ENCODE measurements at places on chromosomes 13 and 19.

DNA sequence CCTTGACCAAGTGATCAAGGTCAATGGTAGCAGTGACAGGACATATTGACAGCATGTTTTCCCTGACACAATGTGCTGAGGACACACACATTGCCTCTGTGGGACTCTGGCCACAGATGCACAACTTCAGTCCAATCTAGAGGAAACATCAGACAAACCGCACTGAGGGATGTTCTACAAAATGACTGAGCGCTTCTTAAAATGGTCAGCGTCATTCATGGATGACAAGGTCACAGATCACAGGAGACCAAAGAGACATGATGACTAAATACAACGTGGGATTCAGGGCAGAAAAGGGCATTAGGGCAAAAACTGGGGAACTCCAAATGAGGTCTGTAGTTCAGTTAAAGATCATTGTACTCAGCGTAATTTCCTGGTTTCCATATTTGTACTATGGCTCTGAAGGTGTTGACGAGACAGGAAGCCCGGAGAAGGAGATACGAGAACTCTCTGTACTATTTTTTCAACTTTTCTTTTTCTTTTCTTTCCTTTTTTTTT lies 20.6 kb downstream of the PBX4 start:
- no peak for DNase-seq
- no peak overlapping the region for H3K4me3 ChIP-seq
- H3K4me1 ChIP-seq, result no peaks in the 10 kb centered on the region
- H3K27me3 ChIP-seq, result no peaks in the 10 kb centered on the region
- no peaks in the 10 kb centered on the region for H3K36me3 ChIP-seq
- H3K27ac ChIP-seq, result no peak overlapping the region

DNA sequence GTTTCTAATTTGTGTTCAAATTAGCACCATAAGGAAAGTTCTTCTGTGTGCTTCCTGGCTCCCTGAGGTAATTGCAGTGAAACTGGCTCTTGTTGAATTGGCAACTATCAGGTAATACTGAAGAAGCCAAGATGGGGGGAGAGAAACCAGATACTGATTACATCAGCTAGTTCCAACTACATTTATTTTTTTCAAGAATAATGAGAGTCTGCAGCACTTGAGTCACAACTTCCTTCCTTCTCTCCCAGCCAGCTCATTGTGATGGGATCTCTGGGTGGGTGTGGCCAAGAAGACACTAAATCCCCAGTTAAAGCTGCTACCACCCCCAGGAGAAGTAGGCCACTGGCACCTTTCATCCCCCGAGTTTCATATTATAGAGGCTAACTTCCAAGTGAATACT lies 100.7 kb upstream of the RXFP2 start:
- no peaks in the 10 kb centered on the region for H3K36me3 ChIP-seq
- H3K4me1 ChIP-seq, result no peaks in the 10 kb centered on the region
- H3K27me3 ChIP-seq, result no peaks in the 10 kb centered on the region
- no peak overlapping the region for H3K4me3 ChIP-seq
- DNase-seq, result no peak

GRCh38 chr19:18629166-18630088 lies 7.4 kb upstream of the KLHL26 start:
- H3K27ac ChIP-seq, result no peak overlapping the region
- DNase-seq, result no peak
- no peaks in the 10 kb centered on the region for H3K36me3 ChIP-seq
- H3K4me3 ChIP-seq, result no peak overlapping the region
- no peaks in the 10 kb centered on the region for H3K27me3 ChIP-seq

DNA sequence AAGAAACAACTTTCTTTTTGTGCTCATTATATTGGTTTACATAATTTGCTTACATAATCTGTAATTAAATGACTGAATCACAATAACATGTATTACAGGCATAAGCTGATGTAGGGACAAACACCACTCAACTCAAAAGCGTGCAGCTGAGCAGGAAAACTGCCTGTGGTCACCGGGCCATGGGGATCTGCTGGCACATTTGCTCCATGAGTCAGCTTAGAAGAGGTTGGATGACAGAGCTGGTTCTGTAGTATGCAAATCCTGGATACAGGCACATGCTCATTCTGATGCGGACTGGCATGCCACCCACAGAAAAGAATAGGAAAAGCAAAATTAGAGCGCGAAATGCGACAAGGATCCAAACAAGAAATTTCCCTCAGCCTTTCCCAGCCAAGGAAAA lies 128.6 kb downstream of the USP12 start:
- peaks cover 4% of the 10 kb centered on the region for H3K4me1 ChIP-seq
- H3K4me3 ChIP-seq, result no peak overlapping the region
- DNase-seq, result peak; percentile 11
- no peaks in the 10 kb centered on the region for H3K27me3 ChIP-seq

DNA sequence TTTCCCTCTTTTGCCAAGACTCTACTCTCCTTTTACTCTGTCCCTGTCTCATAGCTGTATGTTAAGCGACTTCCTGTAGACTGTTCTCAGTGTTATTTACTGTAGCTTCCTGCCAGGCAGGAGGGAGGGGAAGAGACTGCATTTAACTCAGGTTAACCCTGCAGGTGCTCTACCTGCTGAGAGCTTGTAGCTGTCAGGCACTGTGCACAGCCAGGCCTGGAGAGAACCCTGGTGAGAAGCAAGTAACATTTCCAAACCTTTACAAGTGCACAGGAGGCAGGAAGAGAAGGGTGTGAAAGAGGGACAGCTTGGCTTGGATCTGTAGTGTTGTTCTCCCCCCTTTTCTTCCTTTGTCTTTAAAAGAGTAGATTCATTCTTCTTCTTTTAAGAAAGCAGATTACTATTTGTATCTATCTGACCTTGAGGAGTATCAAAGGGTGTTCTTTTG lies 167.1 kb downstream of the LMO7 start:
- DNase-seq, result no peak
- H3K4me3 ChIP-seq, result peak overlapping the region; percentile 74

GRCh38 chr13:25371158-25371874 lies 458 bp upstream of the ATP8A2 start:
- H3K36me3 ChIP-seq, result no peaks in the 10 kb centered on the region
- no peak overlapping the region for H3K27ac ChIP-seq
- no peaks in the 10 kb centered on the region for H3K27me3 ChIP-seq
- H3K4me1 ChIP-seq, result no peaks in the 10 kb centered on the region
- H3K4me3 ChIP-seq, result peak overlapping the region; percentile 59

DNA sequence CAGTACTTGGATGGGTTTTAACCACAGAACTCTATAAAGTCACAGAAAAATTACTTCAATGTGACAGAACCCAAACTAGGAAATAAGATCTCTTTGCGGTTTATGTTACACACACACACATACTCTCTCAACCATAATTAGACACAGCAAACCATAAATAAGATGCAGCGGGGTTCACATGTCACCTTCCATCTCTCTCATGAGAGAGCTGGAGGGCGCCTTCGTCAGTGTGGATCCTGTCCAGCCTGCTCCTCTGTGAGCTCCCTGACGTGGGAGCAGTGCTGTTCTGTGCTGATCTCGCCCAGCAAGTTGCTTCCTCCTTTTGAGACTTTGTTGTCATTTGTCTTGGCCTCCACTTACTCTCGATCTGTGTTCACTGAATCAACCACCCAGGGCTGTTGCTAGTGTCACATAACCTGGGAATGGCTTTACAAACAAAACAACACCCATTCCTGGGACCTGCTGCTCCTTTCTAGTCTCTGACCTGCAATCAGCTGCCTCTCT lies 204.9 kb upstream of the KL start:
- no peaks in the 10 kb centered on the region for H3K27me3 ChIP-seq
- H3K4me1 ChIP-seq, result no peaks in the 10 kb centered on the region
- no peak overlapping the region for H3K27ac ChIP-seq
- no peak overlapping the region for H3K4me3 ChIP-seq
- DNase-seq, result no peak
- H3K36me3 ChIP-seq, result no peaks in the 10 kb centered on the region

- H3K4me3 ChIP-seq, result no peak overlapping the region
- no peaks in the 10 kb centered on the region for H3K27me3 ChIP-seq
- peaks cover 4% of the 10 kb centered on the region for H3K4me1 ChIP-seq
These were observed 18.5 kb upstream of the C19orf33 start for GRCh38 chr19:38285567-38285966.

DNA sequence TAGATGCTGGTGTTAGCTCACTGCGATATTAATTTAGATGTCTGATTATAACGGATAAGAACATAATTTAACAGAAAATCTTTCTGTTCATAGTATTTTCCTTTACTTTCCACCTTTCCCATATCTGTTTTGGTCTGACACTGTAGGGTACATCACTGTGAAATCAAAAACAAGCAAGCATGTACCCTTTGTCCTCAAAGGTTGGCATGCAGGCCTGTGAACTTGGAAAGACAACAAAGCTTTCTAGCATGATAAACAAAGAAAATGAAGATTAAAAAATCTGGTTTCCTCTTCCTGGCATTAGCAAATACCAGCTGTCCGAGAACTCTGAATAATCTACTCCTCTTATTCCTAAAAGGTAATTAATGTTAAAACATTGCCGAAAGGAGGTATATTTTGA lies 31.6 kb downstream of the THSD1 start:
- H3K27me3 ChIP-seq, result no peaks in the 10 kb centered on the region
- no peaks in the 10 kb centered on the region for H3K36me3 ChIP-seq
- no peak overlapping the region for H3K4me3 ChIP-seq
- H3K4me1 ChIP-seq, result no peaks in the 10 kb centered on the region

GRCh38 chr13:31274390-31274789 lies 74.6 kb downstream of the B3GLCT start:
- H3K27me3 ChIP-seq, result no peaks in the 10 kb centered on the region
- H3K36me3 ChIP-seq, result peaks cover 5% of the 10 kb centered on the region
- no peak overlapping the region for H3K4me3 ChIP-seq
- H3K27ac ChIP-seq, result no peak overlapping the region

DNA sequence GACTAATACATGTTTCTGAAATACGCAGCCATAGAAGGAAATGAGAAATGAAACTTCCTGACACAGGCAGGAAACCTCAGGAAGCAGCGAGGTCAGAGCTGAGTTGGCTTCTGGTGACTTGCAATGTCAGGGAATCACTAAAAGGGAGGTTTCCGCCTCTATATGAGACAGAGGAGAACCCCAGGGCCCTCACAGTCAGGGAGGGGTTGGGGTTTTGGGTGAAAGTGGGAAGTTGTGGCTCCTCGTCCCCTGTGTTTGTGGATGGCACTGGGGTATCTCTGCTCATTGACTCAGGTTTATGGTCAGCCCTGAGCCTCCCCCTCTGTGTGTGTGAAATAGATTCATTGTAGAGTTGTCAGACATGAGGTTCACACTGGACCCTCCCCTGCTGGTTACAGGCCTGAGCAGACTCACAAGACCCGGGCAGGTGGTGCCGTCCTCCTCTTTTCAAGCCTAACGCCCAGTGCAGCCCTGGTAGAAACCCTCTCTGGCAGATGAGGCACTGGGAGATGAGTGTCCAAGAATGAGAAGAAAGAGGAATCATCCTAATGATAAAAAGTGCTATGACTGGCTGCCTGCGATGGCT lies 5.5 kb upstream of the LILRA6 start:
- H3K27me3 ChIP-seq, result no peaks in the 10 kb centered on the region
- H3K36me3 ChIP-seq, result no peaks in the 10 kb centered on the region
- H3K4me1 ChIP-seq, result no peaks in the 10 kb centered on the region
- H3K4me3 ChIP-seq, result no peak overlapping the region

DNA sequence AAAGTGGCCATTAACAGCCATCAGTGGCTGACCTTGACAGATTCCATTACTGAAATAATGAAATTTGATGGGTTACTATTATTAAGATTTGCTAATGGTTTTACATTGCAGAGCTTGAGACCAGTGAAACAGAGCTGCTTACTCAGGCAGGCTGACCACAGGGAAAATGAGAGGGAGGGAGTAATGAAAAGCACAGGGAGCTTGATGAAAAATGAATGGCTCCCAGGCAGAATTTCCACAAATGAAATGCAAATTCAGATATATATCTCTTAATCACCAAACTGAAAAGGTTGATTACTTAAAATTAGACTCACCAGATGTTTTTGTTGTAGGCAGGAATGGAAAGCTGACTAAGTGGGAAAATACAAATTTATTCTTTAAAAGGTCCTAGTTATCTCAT lies 36.1 kb downstream of the HTR2A start:
- DNase-seq, result no peak
- H3K4me3 ChIP-seq, result no peak overlapping the region
- no peaks in the 10 kb centered on the region for H3K4me1 ChIP-seq
- no peaks in the 10 kb centered on the region for H3K36me3 ChIP-seq
- H3K27ac ChIP-seq, result no peak overlapping the region

GRCh38 chr19:16829822-16830289 lies 658 bp downstream of the SIN3B start:
- H3K4me1 ChIP-seq, result peaks cover 29% of the 10 kb centered on the region
- peak overlapping the region; percentile 91 for H3K4me3 ChIP-seq
- H3K27me3 ChIP-seq, result no peaks in the 10 kb centered on the region
- DNase-seq, result no peak
- H3K27ac ChIP-seq, result peak overlapping the region; percentile 40
- peaks cover 26% of the 10 kb centered on the region for H3K36me3 ChIP-seq

- DNase-seq, result no peak
- no peaks in the 10 kb centered on the region for H3K4me1 ChIP-seq
- H3K4me3 ChIP-seq, result no peak overlapping the region
- H3K27me3 ChIP-seq, result no peaks in the 10 kb centered on the region
- H3K27ac ChIP-seq, result no peak overlapping the region
These were observed 205.5 kb upstream of the SOX21 start for GRCh38 chr13:94917824-94918223.

GRCh38 chr13:20580257-20580656 lies 13.3 kb downstream of the IFT88 start:
- DNase-seq, result no peak
- H3K27me3 ChIP-seq, result no peaks in the 10 kb centered on the region
- no peak overlapping the region for H3K4me3 ChIP-seq
- H3K27ac ChIP-seq, result no peak overlapping the region

DNA sequence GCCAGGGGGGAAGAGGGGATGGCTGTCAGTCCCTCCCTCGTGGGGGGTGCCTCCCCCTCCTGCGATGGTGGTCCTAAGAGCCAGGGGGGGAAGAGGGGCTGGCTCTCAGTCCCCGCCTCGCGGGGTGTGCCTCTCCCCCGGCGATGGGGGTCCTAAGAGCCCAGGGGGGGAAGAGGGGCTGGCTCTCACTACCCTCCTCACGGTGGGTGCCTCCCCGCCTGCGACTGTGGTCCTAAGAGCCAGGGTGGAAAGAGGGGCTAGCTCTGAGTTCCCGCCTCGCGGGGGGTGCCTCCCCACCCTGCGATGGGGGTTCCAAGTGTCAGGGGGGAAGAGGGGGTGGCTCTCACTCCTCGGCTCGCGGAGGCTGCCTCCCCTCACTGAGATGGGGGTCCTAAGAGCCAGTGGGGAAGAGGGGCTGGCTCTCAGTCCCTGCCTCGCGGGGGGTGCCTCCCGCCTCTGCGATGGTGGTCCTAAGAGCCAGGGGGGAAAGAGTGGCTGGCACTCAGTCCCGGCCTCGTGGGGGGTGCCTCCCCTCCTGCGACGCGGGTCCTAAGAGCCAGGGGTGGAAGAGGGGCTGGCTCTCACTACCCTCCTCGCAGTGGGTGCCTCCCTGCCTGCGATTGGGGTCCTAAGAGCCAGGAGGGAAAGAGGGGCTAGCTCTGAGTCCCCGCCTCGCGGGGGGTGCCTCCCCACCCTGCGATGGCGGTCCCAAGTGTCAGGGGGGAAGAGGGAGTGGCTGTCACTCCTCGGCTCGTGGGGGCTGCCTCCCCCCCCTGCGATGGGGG lies 2325.6 kb upstream of the PCDH20 start:
- H3K27ac ChIP-seq, result no peak overlapping the region
- H3K27me3 ChIP-seq, result no peaks in the 10 kb centered on the region
- no peak for DNase-seq
